Cortex of kidney (tissue), 1 donor: ENCODE measurements at places on chromosomes 7 and 10.

DNA sequence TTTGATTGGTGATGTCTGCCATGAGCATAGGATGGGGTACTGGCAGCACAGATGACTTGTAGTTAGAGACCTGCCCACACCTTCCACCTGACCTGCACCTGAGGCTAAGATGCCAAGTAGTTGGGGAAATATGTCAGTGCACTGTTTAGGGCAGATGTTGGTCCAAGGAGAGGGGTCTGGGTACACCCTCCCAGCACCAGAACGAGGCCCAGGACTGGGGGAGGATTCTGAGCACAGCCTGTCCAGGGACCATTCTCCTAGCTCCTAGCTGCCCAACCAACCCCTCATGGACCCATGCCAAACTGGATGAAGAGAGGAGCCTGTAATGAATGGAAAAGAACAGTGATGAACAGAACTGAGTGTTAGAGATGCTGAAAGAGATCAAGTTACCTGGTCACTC lies 28.0 kb downstream of the FRMPD2 start:
- no peak for DNase-seq

DNA sequence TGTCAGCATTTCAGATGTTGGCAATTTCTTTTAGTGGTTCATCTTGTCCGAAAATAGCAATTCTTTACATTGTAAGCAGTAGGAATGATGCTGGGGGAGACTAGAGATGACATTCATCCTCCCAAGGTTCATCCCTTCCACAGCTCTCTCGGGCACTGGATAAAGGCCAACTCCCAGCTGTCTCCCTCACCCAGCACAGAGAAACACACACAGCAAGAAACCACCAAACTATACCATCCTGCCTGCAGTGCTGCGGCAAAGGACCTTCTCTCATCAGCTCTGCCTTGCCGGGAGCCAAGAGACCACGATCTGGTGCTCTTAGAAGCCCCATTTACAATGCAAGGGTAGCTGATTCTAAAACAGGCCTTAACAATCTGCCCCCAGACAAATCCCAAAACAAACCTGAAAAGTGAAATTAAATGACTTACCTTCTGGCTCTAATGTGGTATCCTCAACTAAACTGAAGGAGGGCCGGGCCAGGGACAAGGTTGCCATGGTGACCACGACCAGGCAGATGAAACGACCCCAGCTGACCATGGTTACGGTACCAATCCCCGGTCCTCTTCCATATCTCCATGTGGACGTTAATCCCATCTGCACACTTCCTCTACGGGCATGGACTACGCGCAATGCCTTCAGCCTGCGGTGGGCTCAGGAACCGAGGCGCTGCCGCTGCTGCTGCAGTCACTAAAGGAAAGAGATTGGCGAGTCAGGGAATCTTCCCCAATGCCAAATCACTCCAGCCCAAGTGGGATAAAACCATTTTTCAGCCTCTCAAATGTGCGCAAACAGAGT lies 4.8 kb downstream of the FGFR2 start:
- DNase-seq = no peak

GRCh38 chr10:114022766-114023597 lies 20.7 kb upstream of the ADRB1 start:
- DNase-seq = no peak

GRCh38 chr10:48478980-48479811 lies 125.7 kb downstream of the ARHGAP22 start:
- no peak for DNase-seq

- DNase-seq = no peak
Observed at GRCh38 chr7:121624958-121625357, 228.8 kb upstream of the FAM3C start.

GRCh38 chr10:63219749-63220148 lies 86.6 kb downstream of the NRBF2 start:
- no peak for DNase-seq

DNA sequence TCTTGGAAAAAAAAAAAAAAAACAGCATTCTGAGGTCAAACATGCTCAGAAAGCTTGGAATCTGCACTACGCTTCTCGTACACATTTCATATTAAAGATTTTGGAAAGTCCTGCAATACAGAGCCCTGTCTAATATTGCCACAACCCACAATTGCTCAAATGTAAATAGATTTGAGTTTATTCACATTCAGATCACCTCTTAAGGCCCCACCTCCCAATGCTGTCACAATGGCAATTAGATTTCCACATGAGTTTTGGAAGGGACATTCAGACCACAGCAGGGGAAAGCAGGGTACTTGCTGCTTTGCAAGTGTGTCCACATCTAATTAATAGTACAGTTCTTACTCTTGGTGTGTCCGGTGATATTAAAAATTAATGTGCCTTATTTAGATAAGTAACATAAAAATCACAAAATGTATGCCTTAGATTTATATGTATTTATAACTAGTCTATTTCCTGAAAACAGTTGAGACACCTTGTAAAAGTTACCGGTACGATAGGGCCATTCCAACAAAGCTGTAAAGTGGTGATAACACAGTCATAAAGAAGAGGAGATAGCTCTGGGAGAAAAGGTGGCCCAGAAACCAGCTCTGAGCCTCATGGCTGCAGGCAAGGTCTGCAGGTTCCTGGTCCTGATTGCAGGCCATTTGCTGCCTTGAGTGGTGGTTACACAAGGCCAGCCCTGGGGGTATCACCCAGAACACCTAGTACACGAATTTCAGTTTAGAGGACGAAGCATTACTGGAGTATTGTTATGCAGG lies 27.9 kb downstream of the EGFR start:
- DNase-seq = no peak

GRCh38 chr7:104111271-104111670 lies 96.5 kb downstream of the ORC5 start:
- DNase-seq = no peak

GRCh38 chr10:35821339-35821911 lies 179.3 kb upstream of the FZD8 start:
- DNase-seq = no peak

DNA sequence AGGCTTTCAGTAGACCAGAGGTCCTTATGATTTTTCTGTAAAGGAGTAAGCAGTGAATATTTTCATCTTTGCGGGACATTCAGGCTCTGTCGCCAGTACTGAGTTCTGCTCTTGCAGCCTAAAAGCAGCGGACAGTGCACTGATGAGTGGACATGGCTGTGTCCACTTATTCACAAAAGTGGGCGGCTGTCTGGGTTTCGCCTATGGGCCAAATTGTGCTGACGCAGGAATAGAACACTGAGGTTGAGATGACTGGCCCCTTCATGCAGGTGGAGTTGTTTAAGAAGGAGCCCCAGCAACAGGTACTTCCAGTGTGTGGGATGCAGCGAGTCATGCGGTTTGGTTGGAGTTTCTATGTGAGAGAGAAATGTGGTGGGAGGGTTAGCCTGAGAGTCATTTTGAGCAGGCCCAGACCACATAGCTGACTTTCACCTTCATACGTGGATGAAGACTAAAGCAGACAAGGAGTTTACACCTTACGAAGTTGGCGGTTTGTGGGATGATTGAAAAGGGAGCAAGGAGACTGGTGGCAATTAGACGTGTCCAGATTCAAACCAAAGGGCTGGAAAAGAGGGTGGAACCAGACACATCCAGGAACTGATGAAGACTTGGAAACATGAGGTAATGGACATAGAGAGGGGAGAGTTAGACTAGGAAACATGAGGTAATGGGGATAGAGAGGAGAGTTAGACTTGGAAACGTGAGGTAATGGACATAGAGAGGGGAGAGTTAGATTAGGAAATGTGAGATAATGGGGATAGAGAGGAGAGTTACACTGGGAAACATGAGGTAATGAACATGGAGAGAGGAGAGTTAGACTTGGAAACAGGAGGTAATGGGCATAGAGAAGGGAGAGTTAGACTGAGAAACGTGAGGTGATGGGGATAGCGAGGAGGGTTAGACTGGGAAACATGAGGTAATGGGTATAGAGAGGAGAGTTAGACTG lies 38.2 kb downstream of the WDR37 start:
- no peak for DNase-seq

GRCh38 chr7:25615003-25615402 lies 386.7 kb upstream of the NPVF start:
- no peak for DNase-seq

DNA sequence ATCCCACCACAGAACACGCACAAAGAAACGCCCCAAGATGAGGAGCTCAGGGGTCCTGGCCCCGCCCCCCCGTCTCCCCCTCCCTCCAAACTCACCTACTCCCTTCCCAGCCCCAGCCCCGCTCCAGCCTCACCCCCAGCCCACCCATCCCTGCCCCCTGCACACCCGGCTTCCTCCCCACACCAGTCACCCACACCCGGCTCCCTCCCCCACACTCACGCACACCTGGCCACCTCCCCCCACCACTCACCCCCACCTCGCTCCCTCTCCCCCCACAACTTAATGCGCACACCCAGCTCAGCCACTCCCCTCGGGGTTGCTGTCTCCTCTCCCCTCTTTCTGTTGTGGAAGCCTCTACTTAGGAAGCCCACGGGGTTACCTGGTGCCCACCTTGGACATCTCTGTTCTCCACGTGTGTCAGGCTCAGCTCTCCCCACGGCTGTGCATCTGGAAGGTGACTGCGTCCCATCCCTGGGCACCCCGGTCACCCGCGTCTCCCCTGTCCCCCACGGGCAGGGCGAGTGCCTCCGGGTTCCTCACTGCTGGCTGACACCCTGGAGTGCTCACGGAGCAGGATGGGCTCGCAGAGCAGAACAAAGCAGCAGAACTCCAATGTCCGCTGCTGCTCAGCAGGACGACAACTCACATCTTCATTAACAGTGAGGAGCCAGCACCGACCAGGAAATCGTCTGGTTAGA lies 166.8 kb downstream of the USP6NL start:
- no peak for DNase-seq

DNA sequence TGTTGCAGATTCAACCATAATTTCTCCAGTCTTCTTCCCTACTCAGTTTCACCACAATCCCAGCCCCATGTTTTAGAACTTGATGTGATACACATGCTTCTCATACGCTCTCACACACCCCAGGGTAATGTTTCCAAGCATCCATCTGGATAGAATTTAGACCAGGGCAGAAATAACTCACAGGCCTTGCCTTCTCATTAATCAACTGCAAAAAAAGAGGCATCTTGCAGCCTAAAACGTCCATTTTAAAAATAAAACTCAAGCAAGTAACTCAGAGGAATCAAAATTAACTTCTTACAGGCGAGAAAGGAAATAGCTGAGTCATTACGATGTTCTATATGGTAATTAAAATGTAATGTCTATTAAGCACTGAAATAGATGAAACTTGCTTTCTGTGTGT lies 127.2 kb upstream of the RSU1 start:
- no peak for DNase-seq

GRCh38 chr7:142375710-142376313 lies 118.0 kb upstream of the PRSS58 start:
- no peak for DNase-seq

GRCh38 chr7:44269417-44269816 lies 56.0 kb downstream of the CAMK2B start:
- no peak for DNase-seq

DNA sequence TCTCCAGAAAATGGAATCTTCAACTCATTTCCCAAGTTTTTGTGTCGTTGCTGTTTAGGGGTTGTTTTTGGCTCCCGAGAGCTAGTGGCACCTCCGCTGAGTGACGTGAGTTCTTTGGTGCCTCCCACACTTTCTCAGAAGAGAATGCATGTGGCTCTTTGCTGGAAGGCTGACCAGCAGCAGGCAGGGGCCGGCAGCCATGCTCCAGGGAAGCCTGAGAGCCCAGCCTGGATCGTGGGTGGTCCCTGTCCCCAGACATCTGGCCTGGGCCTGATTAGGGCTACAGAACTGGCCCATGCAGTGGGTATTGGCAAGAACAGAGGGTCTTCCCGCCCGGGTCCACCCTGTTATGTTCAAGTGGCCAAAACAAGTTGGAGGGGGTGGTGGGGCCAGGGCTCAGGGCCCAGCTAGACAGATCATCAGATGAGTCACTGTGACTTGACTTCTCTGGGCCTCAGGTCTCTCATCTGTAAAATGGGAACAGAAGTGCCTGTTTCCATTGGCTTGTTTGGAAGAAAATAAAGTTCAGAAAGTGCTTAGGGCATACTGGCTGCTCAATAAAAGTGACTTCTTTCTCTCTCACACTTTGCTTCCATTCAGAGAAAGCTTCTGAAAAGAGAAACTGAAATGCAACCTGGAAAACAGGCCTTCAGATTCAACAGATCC lies 83.1 kb downstream of the STRA8 start:
- no peak for DNase-seq

DNA sequence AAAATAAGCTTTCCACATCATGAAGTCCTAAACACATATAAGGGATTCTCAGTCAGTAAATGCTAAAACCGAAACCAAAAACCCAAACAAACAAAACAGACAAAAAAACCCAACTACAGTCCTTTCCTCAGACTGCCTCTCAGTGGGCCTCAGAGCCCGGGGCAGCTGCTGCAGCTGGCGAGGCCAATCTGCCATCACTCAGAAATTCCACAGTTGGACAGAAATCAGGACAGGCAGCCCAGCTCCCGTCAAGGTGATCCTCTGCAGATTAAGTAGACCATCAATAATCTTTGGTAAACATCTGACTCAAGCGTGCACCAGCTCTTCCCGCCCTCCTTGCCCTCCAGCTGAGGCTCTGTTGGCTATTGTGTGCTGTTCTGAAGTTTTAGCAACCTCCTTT lies 142.2 kb downstream of the ATXN7L1 start:
- DNase-seq = no peak

DNA sequence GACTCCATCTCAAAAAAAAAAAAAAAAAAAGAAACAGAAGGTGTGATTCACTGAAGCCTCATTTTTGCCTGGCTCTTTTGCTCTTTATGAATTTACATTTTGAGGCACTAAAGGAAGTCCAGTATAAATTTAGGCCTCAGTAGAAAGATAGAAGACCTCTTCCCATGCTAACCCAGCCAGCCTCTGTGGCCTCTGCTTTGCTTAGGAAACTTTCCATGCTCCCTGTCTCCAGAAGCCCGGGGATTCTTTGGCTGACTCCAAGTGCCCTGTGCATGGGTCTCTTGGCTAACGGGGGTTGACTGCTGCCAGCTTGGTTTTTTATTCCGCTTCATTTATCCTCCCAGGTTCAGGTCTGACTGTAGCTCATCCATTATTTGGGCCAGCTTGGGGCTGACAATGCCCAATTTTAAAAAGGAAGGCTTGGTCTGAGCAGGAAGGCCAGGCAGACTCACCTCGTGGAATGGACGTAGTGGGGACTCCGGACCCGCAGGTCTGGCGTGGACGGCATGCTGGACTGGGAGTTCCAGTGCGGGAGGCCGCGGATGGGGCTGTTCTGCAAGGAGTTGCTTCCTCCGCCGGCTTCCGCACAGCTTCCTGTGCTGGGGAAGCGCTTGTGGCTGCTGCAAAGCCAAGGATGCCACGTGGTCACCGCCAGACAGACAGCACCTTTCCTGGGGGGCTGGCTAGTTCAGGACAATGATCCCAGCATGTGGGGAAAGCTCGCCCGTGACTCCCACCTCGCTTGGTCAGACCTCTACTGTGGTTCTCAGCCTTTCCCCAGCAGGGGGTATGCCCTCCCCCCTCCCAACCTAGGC lies 72.3 kb downstream of the PRPF18 start:
- no peak for DNase-seq

- DNase-seq = no peak
Observed at GRCh38 chr10:98885378-98885777, 350.3 kb downstream of the HPSE2 start.

- DNase-seq = no peak
Observed at GRCh38 chr7:32051128-32051527, 19.1 kb downstream of the PDE1C start.

GRCh38 chr10:75181073-75181472 lies 29.5 kb upstream of the VDAC2 start:
- DNase-seq = no peak

- no peak for DNase-seq
Observed at GRCh38 chr7:72286519-72286918, 125.6 kb downstream of the CALN1 start.

GRCh38 chr10:86693721-86694369 lies 25.5 kb downstream of the LDB3 start:
- no peak for DNase-seq
